ENCODE measurements at places on chromosomes 4 and X.
A peak's percentile ranks its signal among the peaks of the same experiment; 100 is the strongest.

DNA sequence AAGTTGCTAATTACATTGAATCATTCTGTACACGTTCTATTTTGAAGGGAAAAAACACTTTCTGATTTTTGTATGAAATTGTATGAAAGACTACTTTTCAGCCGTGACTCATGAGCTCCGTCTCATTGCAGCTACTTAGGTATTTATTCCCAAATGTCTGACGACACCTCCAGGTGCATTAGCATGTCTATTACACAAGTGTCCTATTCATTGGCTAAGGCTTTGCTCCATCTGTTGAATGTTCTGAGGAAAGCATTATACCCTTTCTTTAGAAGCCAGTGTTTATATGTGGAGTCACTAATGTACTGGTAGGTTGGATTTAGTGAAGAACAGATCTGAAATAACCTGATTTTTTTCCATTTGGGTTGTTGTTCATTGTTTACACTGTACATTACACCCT is 51.8 kb downstream of the MAP7D3 start:
- no peak for DNase-seq

- DNase-seq = no peak
Observed at GRCh38 chrX:42855259-42855658, 77.3 kb upstream of the PPP1R2C start.

- peak; percentile 48 for DNase-seq
Observed at GRCh38 chr4:142846108-142846728, at the start of gene INPP4B. TSS of gene INPP4B (minus strand) at chr4:142846301.

- no peak for DNase-seq
Observed at GRCh38 chrX:86133761-86134160, 14.5 kb upstream of the DACH2 start.

DNA sequence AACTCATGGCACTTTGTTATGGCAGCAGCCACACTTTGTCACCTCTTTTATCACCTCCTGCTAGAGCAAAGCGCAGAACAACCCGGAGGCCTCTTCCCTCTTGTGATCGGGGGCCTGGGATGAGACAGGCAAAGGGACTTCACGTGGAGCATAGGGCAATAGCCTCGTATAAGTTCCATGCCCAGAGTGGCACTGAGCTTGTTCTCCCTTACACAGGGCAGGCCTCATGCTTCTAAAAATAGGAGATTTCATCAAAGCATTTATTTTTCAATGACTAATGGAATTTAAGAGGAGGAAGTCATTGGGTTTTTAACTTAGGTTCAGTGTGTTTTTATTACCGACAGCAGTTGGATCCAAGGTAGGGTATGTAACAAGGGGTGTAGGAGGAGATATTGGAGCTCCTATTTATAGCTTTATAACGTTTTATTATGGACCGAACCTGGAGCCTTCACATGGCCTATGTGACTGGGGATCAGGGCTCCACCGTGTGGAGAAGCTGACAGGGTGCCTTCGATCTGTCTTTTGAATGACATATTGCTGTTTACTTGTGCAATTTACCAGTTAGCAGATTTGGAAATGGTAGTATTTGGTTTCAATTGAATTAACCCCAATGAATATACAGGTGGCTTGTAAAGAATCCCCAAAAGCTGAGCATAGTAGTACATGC is 93.8 kb downstream of the SLC2A9 start:
- no peak for DNase-seq

- DNase-seq = peak; percentile 13
Observed at GRCh38 chr4:37415845-37416369, 171.4 kb downstream of the NWD2 start.

DNA sequence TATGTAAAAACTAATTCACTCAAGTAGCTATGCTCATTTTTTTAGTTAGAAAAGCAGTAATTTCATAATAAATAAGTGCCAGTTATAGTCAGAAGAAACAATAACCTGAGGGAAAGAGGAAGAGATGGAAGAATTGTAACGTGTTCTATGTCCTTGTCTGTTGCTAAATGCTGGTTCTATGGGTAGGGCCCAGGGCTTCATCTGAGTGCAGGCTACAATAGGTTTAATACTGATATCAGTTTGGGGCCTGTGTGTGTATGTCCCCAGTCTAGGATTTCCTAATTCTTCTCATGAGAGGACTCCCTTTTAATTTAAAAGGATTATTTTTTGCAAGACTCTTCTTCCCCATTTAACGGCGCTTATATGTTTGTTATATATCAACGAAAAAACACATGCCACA is 3.3 kb upstream of the EREG start:
- no peak for DNase-seq

DNA sequence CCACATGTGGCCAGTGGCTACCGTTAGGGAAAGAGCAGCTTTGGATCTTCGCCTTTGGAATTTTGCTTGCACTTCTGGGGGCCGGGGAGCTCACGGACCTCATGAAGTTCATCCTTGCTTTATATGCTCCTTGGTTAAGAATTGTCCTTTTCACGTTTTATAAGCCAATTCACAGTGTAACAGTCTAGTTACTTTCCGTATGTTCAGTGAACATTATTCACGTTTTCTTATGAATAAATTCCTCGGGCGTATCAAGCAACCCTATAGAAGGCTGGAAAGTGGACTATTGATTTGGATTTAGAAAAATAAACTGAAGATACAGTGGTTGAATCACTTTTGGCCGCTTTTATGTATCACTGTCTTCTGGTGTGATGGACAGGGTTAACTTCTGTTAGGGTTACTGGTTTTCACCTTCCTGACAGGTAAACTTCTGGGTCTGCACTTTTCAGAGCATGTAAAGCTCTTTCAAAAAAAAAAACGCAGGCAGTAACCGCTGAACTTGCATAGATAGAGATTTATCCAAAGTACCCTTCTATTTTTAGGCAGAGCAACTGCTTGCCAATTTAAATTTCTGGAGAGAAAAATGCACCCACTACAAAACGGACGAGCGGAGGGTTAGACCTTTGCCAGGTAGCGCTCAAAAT is 569 bp upstream of the PDLIM5 start:
- no peak for DNase-seq

- no peak for DNase-seq
Observed at GRCh38 chr4:41204400-41204978, 9.9 kb downstream of the APBB2 start.

DNA sequence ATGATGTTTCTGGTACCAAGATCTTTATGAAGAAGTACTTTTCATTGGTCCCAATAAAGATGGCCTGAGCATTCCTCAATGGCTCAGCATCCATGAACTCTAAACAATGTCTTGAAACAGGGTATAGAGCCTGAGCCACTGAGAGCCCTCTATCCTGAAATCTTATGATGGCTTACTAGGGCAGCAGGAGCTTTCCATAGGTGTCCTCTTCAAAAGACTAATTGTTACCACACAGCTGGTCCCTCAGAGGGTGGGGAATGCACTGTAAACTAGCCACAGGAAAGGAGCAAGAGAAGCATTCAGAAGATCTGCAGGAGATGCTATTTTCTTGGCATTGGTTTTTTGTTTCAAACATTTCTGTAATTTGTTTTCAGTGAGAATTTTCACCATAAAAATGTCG is 5.6 kb upstream of the BANK1 start:
- no peak for DNase-seq

GRCh38 chr4:5592272-5592671 is 116.1 kb downstream of the EVC2 start:
- DNase-seq = no peak

GRCh38 chr4:127959794-127960193 is 5.2 kb downstream of the MFSD8 start:
- DNase-seq = no peak

GRCh38 chrX:1283741-1284140 is 15.1 kb downstream of the CSF2RA start:
- DNase-seq = no peak

- no peak for DNase-seq
Observed at GRCh38 chr4:110012917-110013316, 100.2 kb downstream of the EGF start.

- no peak for DNase-seq
Observed at GRCh38 chr4:153252122-153252521, 47.9 kb downstream of the TRIM2 start.

DNA sequence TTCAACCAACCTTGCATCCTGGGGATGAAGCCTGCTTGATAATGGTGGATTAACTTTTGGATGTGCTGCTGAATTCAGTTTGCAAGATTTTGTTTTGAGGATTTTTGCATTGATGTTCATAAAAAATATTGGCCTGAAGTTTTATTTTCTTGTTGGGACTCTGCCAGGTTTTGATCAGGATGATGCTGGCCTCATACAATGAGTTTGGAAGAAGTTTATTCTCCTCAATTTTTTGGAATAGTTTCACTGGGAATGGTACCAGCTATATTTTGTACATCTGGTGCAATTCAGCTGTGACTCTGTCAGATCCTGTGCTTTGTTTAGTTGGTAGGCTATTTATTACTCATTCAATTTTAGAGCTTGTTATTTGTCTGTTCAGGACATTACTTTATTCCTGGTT is 340.3 kb upstream of the TRAM1L1 start:
- no peak for DNase-seq

DNA sequence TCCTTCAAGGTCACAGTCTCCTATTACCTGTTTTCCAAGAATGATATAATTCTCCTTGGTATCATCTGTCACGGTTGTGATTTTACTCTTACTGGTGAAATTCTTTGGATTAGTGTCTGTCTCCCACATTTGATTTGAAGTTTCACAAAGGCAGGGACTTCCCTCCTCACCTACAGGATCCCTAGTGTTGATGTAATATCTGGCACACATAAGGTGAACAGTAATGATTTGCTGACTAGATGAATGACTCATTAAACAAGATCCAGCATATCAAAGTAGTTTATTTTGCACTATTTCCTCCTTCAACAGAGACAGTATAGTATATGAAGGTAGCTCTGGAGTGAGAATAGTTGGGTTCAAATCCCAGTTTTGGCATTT is 135.3 kb upstream of the IL1RAPL2 start:
- no peak for DNase-seq

GRCh38 chrX:114334473-114334982 is 249.4 kb upstream of the HTR2C start:
- DNase-seq = no peak

DNA sequence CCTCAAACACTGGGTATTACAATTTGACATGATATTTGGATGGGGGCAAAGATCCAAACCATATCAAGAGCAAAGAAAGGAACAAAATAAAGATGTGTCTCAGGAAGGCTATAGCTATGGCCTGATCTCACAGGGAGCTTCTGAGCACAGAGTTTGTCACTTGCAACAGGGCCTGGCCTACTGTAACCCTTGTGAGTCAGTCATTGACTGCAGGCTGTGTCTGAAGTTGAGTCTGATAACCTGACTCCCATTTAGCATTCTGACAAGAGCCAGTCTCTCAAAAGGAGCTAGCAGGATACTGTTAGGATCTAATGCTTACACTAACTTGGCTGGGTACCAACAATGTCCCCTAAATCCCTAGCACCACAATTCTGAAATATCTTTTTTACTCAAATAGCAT is 612.5 kb upstream of the TECRL start:
- no peak for DNase-seq

- peak; percentile 74 for DNase-seq
Observed at GRCh38 chrX:56802921-56803849, 74.1 kb downstream of the NBDY start.

DNA sequence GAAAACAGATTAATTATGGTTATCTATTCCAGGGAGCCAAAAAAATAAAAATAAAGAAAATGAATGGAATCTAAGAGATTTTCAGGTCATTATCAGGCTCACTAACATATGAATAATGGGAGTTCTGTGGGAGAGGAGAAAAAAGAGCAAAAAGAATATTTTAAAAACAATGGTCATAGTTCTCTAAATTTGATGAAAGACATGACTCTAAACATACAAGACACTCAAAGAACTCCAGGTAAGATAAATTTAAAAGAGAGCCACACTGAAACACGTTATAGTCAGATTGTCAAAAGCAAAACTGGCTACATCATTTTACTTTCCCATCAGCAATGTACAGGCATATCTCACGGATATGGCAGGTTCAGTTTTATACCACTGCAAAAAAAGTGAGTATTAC is 520.0 kb downstream of the ANKRD50 start:
- no peak for DNase-seq

DNA sequence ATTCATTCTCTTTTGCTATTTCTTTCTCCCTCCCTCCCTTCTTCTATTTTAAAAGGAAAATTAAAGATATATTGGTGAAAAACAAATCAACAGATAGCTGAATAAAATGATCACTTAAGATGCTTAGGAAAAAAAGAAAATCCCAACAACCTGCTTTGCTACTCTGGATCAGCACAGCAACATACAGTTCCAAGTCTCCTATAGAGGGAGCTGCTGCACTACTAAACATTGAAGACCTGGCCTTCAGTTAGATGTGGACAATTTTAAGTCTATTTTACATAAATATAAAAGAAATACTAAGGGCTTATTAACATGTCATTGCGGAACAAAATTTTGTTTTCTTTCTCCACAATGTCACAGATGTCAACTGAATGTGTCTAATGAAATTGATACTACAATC is 226.4 kb downstream of the MAGEB5 start:
- no peak for DNase-seq

GRCh38 chr4:149572716-149573115 is 242.9 kb downstream of the IQCM start:
- no peak for DNase-seq

Data from WTC11 (cell line).